A549 treated with CORT108297 at 1 μM for 4 hours (cell line): ENCODE measurements at places on chromosomes 2 and 18. TPM values are rescaled to one million over a fixed set of nuclear protein-coding genes. Genes with fewer than 3 reads are reported as not detected.

Gene CDH20
- not detected in 5 replicates for total RNA-seq

Gene CDCA7
- 41.6 to 50.3 TPM (median 48.7 TPM) in 5 replicates for total RNA-seq

Gene SERPINB2
- total RNA-seq, result 0.03 to 0.09 TPM (median 0.05 TPM) in 3 of 5 replicates, not detected in the others

Gene CRYGC
- not detected in 5 replicates for total RNA-seq

Gene HAT1
- total RNA-seq, result 66.7 to 90.0 TPM (median 67.7 TPM) in 5 replicates

Gene ABCG8
- not detected in 5 replicates for total RNA-seq
